ENCODE measurements at places on chromosomes 7 and 10. TPM values are rescaled to one million over a fixed set of nuclear protein-coding genes. Genes with fewer than 3 reads are reported as not detected.

The HSPA12A gene
- total RNA-seq = not detected

The BTBD16 gene
- total RNA-seq = not detected

The SYCE1 gene
- total RNA-seq = not detected

The LRIT1 gene
- not detected for total RNA-seq

The BRI3 gene
- total RNA-seq = 51.6 TPM

The HTRA1 gene
- not detected for total RNA-seq

The ASB10 gene
- total RNA-seq = not detected

The CYP26C1 gene
- not detected for total RNA-seq

The SERPINE1 gene
- total RNA-seq = 0.07 TPM

The PTF1A gene
- not detected for total RNA-seq

GRCh38 chr7:74083928-74084721 lies 521 bp downstream of the LIMK1 start:
- peak; percentile 50 for DNase-seq

DNA sequence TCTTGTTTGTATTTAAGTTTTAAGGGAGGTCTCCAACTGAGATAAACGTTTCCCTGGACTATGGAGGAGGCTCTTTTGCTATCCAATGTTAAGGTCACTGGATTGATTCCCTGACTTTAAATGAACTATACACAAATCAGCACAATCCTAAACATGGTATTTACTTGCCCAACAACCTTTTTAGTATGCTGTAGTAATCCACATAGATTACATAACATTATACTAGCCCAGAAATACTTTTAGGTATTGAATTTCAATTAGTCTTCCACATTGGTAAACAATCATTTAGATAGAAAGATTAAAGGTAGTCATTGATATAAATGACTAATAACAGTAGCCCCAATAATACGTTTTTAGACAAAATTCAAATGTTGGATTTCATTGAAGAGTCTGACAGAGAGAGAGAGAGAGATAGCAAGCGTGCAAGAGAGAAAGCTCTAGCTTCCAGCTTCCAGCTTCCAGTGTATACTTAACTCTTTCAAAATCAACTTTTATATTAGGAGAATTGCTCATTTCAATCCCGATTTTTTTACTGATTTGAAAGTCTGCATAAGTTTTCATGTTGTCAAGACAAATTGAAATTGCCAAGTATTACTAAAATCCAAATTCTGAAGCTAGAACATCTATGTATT lies 155.8 kb downstream of the DOCK4 start:
- no peak for DNase-seq

DNA sequence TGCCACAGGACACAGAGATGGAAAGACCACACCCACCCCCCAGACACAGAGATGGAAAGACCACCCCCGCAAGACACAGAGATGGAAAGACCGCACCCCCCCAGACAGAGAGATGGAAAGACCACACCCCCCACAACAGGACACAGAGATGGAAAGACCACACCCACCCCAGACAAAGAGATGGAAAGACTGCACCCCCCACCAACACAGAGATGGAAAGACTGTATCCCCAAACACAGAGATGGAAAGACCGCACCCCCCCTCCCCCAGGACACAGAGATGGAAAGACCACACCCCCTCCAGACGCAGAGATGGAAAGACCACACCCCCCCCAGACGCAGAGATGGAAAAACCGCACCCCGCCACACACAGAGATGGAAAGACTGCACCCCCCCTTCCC lies 8.0 kb downstream of the ZNF511 start:
- DNase-seq = no peak

DNA sequence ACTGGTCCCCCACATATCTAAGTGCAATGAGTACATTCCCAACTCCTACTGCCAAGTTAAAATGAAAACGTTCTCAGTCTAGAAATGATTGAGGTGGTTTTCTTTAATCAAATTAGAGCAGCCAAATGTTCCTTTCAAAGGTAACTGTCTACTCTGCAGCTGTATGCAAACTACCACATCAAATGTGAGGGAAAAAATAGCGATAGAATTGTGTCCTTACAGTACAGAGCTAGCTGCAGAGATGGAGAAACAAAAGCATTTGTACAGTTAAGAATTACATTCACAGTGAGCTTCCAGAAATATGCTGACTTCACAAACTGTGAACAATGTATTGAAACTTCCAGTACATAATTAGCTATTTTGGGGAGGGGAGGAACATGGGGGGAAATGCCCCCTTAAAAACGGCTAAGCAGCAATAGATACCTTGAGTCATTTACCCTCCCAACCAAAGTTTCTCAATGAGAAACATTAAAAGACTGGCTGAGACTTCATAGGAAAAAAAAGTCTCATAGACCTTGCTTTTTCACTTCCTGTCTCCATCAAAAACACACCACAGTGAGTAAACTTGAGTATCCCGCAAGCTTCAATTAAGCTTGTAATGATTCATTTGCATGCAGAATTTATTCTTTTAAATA lies 22.9 kb downstream of the CDK6 start:
- DNase-seq = peak; percentile 43

- DNase-seq = no peak
These were observed 381.8 kb upstream of the FZD8 start for GRCh38 chr10:36023939-36024338.

DNA sequence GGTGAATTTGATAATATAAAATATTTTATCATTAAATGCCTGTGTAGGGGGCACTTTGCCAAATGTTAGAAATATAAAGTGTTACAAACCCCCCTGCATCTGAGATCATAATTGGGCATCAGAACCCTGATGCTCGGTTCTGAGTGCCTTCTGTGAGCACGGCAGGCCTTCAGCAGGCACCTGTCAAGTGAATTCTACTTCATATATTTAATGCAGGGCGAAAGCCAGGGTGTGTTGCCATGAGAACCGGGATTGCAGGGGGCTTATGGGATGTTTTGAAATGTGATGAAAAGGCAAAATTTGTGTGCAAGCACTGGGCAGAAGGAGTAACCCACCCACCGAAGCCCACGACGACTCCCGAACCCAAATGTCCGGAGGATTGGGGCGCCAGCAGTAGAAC lies 57.2 kb downstream of the MRC1 start:
- no peak for DNase-seq

DNA sequence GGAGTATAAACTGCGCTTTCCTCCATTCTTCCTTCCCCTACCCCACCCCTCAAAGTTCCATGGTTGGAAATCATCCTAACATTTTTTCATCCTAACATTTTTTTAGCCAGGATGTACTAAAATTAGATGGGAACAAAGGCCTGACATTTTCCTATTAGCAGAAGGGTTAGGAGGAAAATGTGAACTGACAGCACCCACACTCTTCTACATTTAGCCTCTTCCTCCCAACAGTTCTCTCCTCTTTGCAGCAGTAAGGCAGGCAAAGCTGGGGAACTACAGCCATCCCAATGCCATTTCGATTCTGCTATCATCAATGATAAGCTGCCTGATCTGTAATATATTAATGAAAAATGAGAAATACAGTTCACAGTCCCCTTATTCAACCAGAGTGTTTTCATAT lies 11.4 kb upstream of the FAM53B start:
- DNase-seq = no peak

DNA sequence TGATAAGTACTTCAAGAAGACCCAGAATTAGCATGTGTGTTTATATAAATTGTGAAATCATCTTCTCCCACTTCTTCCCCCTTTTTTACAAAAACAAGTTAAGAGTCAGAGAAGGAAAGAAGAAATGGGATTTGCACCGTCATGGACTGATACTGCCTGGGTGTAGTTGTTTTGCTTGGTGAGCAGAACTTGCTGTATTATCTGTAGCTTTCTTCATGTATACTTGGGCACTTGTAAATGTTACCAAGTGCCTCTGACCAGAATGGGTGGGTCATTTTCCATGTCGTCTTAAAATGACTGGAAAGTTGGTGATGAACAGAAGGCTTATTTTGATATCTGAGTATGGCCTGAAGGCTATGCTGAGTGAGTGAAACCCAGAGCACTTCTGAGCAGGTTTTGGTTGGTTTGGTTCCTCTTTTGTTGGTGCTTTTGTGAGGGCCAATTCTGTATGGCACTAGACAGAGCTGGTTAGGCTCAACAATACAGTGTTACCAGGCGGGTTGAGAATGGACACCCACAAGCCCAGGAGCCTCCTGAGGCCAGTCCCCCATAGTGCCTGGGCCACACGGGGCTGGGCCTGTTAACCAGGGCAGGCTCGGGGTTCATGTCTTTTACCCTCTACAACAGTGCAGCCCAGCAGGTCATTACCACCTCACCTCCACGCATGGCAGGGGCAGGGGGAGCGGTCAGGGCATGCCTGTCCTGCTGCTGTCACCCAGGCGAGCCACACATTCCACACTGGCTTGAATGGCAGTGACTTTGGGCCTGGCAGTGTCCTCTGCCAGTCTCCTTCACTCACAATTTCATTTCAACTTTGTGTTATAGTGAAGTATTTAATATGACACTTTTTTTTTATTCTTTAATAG lies 115.1 kb downstream of the CCNY start:
- DNase-seq = no peak

DNA sequence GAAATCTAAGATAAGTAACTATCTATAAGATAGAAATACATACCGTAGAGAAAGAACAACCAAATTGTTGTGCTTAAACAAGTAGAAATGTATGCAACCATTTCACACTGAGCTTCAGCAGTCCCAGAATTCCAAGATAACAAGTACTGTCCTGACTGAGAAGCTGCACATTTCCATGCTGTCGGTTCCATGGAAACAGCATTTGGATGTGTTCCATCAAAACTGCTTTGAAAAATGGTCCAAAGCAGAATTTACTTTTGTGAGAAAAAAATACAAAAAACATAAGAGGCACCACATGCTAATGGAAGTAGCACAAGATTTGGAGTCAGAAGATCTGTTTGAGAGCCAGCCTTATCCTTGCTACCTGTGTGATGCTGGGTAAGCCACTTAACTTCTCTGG lies 92.6 kb downstream of the MTERF1 start:
- DNase-seq = no peak

DNA sequence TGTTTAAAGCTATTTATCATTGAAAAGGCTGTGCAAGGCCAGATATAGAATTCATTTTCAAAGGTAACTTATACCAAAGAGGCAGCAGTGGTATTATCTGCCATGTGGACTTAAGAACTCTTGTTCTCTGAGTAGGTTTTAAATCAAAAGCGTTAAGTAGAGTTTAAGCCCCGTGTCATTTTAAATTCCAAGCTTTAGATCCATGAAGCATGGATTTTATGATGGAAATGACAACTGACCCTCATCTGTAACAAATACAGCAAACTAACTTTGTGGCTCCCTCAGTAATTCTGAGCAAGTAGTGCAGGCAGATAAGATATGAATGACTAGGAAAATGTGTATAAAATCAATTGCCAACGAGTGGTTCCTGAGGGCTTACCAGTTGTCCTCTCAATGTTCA lies 247.0 kb downstream of the WDR11 start:
- DNase-seq = no peak

- no peak for DNase-seq
These were observed 15.8 kb downstream of the NET1 start for GRCh38 chr10:5428133-5428532.

DNA sequence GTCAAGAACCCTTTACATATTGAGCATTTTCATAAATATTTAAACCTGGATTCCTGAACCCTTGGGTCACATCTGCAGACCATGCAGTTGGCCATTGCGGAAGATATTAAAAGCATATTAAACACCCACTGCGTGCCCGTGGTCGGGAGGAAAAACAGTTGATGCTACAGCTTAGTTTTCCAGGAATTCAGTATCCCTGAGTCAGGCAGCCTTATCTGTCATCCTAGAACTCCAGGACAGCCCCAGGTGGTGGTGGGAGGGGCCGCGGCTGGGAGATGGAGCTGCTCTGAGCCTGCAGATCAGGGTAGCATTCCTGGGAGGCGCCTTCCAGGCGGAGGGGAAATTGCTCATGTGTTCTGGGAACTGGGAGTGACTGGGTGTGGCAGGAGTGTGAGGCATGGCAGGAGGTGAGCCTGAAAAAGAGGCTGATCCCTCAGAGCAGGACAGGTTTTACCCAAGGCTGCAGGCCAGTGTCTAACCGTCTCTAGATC lies 222.9 kb upstream of the SH2B2 start:
- DNase-seq = no peak

DNA sequence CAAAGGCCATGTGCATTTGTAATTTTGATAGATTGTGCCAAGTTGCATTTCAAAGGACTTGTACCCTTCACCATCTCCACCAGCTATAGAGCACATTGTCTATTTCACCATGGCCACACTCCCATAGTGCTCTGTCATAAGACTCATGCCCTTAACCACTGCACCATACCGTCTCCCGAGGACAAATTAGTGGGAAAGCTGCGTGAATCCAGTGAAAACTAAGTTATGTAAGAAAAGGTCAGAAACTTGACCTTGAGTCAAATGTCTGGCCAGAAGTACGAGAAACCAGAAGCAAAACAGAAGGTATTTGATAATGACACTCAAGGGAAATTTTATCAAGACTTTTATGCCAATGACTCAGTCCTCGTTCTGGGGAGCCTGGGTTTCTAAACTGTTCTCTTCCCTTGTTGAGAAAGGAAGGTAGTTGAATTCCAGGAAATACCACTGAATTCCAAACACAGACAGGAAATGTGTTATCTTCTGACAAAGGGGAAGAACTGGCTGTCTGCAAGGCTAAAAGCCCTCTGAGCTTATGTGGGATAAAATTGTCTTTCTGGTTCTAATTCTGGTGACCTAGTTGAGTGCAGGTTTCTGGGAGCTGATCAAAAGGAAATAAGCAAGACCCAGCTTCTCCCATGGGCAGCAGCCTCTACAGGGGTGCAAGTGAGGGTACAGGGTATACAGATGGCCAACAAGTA lies 49.7 kb downstream of the CDK1 start:
- no peak for DNase-seq

GRCh38 chr10:128476845-128477244 lies 350.6 kb upstream of the MKI67 start:
- no peak for DNase-seq

- no peak for DNase-seq
These were observed 37.0 kb upstream of the GLCCI1 start for GRCh38 chr7:7931626-7932025.

- no peak for DNase-seq
These were observed 15.2 kb upstream of the WNT2 start for GRCh38 chr7:117338020-117338419.

DNA sequence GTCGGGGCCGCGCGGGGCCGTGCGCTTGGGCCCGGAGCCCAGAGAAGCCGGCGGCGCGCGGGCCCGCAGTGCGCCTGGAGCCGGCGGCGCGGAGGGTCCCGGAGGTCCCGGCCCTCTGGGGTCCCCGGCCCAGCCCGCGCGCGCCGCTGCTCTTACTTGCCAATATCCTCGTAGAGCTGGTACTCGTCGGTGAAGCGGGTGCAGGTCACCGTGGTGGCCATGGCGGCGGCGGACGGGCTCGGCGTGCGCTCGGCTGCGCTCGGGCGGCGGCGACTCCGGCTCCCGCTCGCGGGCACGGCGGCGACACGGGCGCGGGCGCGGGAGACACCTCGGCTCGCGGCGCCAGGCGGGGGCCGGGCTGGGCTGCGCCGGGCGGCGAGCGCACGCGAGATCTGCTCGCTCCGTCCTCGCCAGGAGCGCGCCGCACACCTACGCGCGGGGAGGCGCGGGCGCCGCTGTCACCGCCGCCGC lies at the start of gene CAMK2B:
Gene CAMK2B, minus strand, starts transcription at position 394 of the 471 bp plus-strand sequence. Its CDS starts 173 bp downstream, at position 221.
- DNase-seq = no peak

DNA sequence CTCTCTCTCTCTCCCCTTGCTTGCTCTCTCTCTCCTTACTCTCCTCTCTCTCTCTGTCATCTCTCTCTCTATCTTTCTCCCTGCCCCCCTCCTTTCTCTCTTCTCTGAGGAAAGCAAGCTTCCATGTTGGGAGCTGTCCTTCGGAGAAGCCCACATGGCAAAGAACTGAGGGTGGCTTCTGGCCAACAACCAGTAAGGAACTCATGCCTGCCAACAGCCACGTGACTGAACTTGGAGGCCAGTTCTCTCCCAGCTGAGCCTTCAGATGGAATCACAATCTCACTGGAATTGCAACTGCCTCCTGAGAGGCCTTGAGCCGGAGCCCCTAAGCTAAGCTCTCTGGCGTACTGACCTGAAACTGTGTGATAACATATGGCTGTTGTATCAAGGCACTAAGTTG lies 12.0 kb upstream of the DHTKD1 start:
- no peak for DNase-seq
